ENCODE measurements at places on chromosomes 5 and 9. TPM values are rescaled to one million over a fixed set of nuclear protein-coding genes. Genes with fewer than 3 reads are reported as not detected.

GRCh38 chr5:105430516-105430915 is 1867.9 kb upstream of the NUDT12 start:
- H3K27me3 ChIP-seq = no peaks in the 10 kb centered on the region
- H3K4me3 ChIP-seq = no peak overlapping the region
- H3K27ac ChIP-seq = no peak overlapping the region

DNA sequence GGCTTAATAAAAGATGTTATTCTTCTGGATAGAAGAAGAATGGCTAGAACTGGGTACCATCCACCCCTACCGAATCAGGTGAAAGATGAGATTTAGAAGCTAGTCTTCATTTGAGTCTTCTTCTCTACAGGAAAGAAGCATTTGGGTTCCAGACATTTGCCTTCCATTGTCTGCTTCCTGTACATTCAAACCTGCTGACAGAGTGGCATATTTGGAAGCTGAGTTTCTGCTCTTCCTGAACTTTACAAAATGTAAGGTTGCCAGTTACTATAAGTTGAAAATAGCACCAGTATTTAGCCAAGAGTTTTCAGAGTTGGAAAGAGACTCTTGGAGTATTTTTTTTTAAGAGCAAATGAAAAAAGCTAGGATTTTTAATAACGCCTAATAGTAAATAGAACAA is 525.4 kb upstream of the TLE4 start:
- no peak overlapping the region for H3K4me3 ChIP-seq
- H3K27me3 ChIP-seq = no peaks in the 10 kb centered on the region
- DNase-seq = no peak
- no peaks in the 10 kb centered on the region for H3K4me1 ChIP-seq

DNA sequence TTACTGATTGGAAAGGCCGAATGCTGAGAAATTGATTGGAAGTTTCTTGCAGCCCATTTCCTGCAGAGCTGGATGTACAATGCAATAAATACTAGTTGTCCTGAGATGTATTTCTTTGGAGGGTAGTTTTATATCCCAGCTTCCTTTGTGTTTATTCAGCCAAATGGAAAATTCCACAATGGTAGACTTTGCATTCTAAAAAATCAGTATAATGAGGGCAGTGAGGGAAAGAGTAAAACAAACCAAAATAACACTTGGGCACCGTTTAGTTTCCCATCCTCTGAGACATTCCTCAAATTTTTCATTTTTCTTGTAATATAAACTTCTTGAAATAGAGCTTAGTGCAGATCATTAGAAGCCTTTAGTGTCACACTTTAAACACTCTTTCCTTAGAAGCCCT is 379.4 kb downstream of the EBF1 start:
- H3K4me3 ChIP-seq = no peak overlapping the region
- no peaks in the 10 kb centered on the region for H3K4me1 ChIP-seq
- no peaks in the 10 kb centered on the region for H3K36me3 ChIP-seq
- no peak for DNase-seq
- no peaks in the 10 kb centered on the region for H3K27me3 ChIP-seq

TAL2 gene
- 0.30 TPM for polyA plus RNA-seq

CDX1 gene
- not detected for polyA plus RNA-seq

SPATA24 gene
- polyA plus RNA-seq = 4.9 TPM

PPP3R2 gene
- not detected for polyA plus RNA-seq

DNA sequence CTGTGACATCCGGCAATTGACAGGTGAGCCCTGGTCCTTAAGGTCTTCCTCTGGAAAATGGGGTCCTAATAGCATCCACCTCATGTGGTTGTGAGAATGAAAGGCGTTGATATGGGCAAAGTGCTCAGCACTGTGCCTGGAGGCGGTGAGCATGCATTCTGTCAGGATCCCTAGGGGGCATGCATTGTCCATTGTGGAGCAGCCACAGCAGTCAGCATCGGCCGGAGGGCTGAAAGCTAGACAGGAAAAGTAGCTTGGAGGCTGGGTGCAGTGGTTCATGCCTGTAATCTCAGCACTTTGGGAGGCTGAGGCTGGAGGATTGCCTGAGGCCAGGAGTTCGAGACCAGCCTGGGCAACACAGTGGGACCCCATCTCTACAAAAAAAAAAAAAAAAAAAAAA is 122.2 kb downstream of the LHX2 start:
- DNase-seq = no peak
- peaks cover 6% of the 10 kb centered on the region for H3K27me3 ChIP-seq
- H3K27ac ChIP-seq = no peak overlapping the region
- no peaks in the 10 kb centered on the region for H3K4me1 ChIP-seq
- H3K36me3 ChIP-seq = no peaks in the 10 kb centered on the region

IL4 gene
- not detected for polyA plus RNA-seq

GRCh38 chr9:91197232-91198181 is 164.2 kb downstream of the AUH start:
- H3K4me1 ChIP-seq = peaks cover 36% of the 10 kb centered on the region
- no peaks in the 10 kb centered on the region for H3K36me3 ChIP-seq
- peak; percentile 82 for DNase-seq
- H3K27me3 ChIP-seq = peaks cover 4% of the 10 kb centered on the region
- no peak overlapping the region for H3K4me3 ChIP-seq

DNA sequence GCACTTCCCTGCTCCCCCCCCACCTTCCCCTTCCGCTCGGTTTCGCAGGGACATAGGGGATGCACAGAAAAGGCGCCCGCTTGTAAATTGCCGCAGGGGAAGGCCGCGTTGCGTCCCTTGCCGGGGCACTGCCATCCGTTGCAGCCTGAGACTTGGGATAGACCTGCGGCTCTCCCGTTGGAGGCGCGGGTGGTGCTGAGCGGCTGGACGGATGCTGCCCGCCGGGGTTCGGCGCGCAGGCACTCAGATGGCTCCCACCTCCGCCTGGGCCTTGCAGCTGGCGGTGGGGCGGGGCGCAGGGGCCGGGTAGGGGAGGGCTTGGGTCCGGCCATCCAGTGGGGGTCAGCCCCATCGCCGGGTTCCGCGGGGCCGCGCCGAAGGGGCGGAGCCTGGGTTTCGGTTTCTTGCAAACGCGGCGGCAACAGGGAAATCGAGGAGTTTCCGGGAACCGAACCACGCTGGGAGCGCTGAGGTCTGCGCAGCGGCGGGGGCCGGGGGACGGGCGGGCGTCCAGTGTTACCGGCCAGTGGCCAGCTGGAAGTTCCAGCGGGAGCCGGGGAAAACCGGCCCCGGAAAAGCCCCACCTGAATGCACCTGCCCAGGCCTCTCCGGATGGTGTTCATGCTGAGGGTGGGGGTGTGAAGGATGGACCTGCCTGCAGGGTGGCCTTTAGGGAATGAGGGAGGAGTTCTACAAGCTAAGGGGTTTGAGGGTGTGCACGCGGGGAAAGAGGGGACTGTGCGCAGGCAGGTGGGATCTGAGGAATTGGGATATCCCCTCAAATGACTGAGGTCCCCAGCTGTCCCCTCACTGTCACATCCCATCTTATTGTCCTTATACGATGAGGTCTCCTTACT is 6.3 kb upstream of the IRF1 start:
- peaks cover 25% of the 10 kb centered on the region for H3K4me1 ChIP-seq
- peak overlapping the region; percentile 66 for H3K27ac ChIP-seq
- DNase-seq = no peak
- no peaks in the 10 kb centered on the region for H3K36me3 ChIP-seq

GRCh38 chr9:136353757-136354488 is 9.6 kb downstream of the DNLZ start:
- no peak for DNase-seq
- H3K4me1 ChIP-seq = peaks cover 3% of the 10 kb centered on the region
- H3K4me3 ChIP-seq = no peak overlapping the region
- H3K27ac ChIP-seq = no peak overlapping the region
- H3K27me3 ChIP-seq = no peaks in the 10 kb centered on the region

DNA sequence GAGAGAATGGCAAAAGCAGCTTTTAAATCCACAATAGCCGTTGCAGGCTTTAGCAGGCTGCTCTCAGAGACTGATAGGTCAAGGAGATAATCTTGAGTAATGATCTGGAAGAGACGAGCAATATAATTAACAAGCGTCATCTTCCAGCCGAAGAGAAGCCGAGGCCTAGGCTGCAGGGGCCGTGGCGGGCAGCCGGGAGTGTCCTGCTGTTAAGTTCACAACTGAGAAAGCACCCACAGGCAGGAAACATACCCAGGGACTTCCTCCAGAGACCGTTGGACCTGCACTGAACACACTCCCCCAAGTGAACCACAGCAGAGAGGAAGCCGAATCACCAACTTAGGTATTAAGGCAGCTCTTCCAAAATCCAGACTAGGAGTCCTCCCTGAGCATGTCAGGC is 182.3 kb downstream of the IRX2 start:
- no peaks in the 10 kb centered on the region for H3K4me1 ChIP-seq
- H3K4me3 ChIP-seq = no peak overlapping the region
- DNase-seq = no peak
- no peaks in the 10 kb centered on the region for H3K36me3 ChIP-seq
- peaks cover 4% of the 10 kb centered on the region for H3K27me3 ChIP-seq
- H3K27ac ChIP-seq = no peak overlapping the region

GRCh38 chr5:160269017-160269416 is 39.7 kb downstream of the FABP6 start:
- no peak overlapping the region for H3K27ac ChIP-seq
- no peaks in the 10 kb centered on the region for H3K36me3 ChIP-seq
- no peak for DNase-seq
- H3K4me1 ChIP-seq = peaks cover 14% of the 10 kb centered on the region
- no peaks in the 10 kb centered on the region for H3K27me3 ChIP-seq

DNA sequence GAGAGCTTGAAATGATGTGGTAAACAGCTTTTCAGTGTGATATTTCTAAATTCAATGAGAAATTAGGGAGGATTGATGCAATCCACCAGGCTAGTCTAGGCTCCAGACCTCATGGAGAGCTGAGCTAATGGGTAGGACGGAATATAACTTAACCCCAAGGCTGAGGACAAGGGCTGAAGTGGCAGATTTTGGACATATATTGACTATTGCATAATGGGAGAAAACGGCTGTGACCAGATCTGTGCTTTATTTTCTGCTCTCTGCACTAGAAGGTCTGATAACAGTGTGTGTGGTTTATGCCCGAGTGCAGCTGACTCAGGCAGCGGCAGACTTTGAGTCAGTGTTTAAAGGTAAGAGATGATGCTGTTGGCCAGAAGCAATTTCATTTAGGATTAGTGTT is 70.6 kb downstream of the ACTBL2 start:
- DNase-seq = no peak
- peaks cover 6% of the 10 kb centered on the region for H3K27me3 ChIP-seq
- H3K4me3 ChIP-seq = no peak overlapping the region
- H3K4me1 ChIP-seq = no peaks in the 10 kb centered on the region
- no peaks in the 10 kb centered on the region for H3K36me3 ChIP-seq

DNA sequence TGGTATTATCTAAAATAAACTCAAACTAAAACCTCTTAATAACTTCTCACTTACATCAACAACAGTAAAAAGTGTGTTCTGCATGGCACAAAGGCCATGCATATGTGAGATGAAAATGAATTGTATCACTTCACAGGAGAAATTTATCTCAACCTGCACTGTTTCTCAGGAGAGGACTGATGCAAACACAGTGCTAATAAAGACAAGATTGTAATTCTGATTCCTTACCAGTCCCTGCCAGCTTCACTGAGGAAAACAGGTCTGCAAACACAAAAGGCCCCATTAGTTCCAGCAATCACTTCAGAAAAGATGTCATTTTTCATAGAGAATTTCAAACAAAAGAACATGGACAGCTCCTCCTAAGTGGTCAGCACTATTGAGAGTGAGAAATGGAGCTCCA is 117.3 kb upstream of the PDE4D start:
- H3K27me3 ChIP-seq = no peaks in the 10 kb centered on the region
- no peaks in the 10 kb centered on the region for H3K36me3 ChIP-seq
- no peak overlapping the region for H3K4me3 ChIP-seq
- H3K4me1 ChIP-seq = no peaks in the 10 kb centered on the region

- H3K27me3 ChIP-seq = no peaks in the 10 kb centered on the region
- no peak for DNase-seq
- no peak overlapping the region for H3K4me3 ChIP-seq
- H3K27ac ChIP-seq = no peak overlapping the region
These were observed 15.3 kb downstream of the ESM1 start for GRCh38 chr5:54969856-54970828.

MUSK gene
- polyA plus RNA-seq = not detected

- H3K4me3 ChIP-seq = no peak overlapping the region
- no peak for DNase-seq
- H3K27me3 ChIP-seq = no peaks in the 10 kb centered on the region
These were observed 879.8 kb upstream of the DMAC1 start for GRCh38 chr9:8679371-8679822.

- no peak overlapping the region for H3K4me3 ChIP-seq
- no peaks in the 10 kb centered on the region for H3K27me3 ChIP-seq
- no peak overlapping the region for H3K27ac ChIP-seq
- DNase-seq = no peak
- no peaks in the 10 kb centered on the region for H3K4me1 ChIP-seq
- H3K36me3 ChIP-seq = no peaks in the 10 kb centered on the region
These were observed 218.2 kb downstream of the GNA14 start for GRCh38 chr9:77429928-77430327.
